ENCODE measurements at places on chromosomes 4 and X. TPM values are rescaled to one million over a fixed set of nuclear protein-coding genes. Genes with fewer than 3 reads are reported as not detected.

DNA sequence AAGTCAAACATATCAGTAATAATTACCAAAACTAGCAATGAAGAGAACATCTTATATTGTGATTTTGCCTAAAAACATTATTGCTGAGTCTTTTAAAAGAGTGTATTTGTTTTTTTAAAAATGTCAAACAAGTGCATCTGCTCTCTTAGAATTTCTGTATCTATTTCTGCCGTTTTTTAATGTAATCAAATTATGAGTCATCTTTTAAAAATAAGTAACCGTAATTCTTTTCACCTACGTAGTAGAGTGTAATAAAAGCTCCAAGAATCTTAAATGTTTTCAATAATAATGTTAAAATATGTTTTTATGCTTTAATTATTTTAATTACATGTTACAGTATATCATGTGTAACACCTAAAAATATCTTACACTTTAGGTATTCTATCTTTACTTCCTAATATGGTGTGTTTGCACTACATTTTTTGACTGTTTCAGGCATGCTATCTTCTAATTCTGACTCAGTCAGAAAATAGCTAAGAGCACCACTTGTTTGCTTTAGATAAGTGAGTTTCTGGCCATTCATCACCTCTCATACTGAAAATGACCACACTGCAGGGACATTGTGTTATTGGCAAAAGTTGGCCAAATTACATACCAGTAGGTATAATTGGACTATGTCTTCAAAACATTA, 368.5 kb downstream of the PCDH7 start:
- DNase-seq = no peak

GRCh38 chr4:1356181-1356998, 9.4 kb downstream of the UVSSA start:
- peak; percentile 68 for DNase-seq

DNA sequence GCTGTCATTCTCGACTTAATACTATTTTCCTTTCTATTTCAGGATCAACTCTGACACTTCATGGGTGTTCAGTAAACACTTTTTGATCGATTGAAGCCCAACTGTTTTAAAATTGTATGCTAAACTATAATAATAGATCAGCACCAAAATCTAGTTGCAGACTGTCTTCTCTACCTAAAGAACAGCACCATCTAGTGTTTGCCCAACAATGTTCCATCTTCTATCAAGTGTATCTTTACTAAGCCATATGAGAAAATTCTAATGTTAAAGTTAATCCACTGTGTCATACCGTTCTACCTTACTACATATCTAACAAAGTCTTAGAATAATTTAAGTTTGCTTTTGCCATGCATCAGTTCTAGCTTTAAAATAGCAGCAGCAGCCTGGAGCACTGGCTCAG, 113.0 kb upstream of the PRDX4 start:
- DNase-seq = no peak

- DNase-seq = peak; percentile 9
Observed at GRCh38 chrX:51891821-51892551, 1.4 kb upstream of the MAGED1 start.

BRS3 gene
- total RNA-seq = not detected

- no peak for DNase-seq
Observed at GRCh38 chrX:6283826-6284225, 55.2 kb upstream of the NLGN4X start.

DNA sequence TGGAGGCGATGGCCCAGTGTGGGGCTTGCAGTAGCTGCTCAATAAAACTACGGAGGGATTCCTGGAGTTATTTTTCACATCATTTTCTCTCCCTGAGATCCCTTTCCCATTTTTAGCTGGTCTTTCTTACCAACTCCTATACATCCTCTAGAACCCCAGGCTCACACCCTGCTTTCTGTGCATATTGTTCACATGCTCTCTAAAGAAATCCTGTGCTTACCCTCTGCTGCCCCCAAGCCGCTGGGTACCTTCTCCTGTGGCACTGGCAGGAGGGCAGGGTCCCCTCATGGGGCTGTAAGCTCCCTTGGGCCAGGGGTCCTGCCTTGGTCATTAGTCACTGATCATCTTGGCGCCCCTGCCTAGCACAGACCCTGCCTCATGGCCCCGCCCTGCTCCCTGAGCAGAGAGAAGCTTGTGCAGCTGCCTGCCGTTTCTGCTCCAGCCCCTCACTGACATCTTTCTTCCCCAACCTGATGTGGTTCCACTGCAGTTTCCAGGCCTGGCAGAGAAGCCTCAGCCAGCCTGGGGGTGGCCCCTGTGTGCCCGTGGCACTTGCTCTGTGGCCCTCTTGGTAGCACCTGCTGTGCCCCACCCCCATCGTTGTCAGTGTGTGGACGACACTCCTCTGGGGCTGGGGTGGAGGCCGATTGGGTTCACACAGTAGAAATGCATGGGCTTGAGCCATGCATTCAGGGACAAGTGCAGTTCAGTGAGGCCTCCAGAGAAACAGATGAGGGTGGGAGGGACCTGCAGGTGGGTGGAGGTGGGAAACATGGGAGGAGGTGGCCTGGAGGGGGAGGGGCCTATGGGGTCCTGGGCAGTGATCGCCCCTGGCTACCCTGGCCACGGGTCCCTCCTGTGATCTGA, 69.5 kb downstream of the WFS1 start:
- DNase-seq = no peak

DNA sequence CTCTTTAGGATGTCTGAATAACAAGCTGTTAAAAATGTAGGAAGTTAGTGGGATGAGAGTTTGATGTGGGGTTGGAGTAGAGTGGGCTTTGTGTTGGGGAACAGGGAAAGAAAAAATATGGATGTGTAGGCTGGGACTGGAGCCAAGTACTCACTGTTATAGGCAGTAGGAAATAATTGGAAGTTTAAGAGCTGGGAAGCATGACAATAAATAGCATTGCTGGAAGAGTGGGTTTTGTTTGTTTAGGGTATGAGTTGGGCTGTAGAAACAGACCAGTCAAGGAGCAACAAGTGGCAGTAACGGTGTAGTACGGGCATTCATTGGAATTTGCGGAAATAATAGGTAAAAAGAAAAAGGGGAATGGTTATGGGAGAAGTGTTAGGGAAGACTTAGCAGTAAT, 81.6 kb downstream of the KDM6A start:
- DNase-seq = peak; percentile 39

DNA sequence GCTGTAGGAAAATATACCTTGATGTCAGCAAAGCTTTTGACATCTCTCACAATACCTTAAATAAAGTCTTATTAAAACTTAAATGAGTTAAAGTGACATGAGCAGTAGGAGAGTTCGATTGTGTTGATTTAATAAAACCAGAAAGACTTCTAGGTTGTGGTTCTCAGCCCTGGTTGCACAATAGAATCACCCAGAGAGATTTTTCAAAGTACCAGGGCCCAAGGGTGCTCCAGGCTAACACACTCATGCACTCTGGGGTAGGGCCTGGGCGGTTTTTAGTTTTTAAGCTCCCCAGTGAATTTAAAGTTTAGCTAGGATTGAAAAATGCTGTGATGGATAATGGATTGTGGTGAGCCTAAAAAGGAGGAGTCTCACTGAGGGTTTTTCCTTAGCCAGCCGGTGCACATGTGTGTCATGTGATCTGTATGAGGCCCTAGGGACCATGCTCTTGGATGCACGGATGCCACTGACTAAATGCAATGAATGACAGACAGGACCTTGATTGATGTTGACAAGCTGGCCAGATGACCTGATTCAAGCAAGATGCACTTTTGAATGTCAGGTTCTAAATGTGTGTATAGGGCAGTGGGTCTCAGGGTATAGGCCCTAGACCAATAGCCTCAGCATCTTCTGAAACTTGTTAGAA, 185.0 kb downstream of the PTTG2 start:
- DNase-seq = no peak

DNA sequence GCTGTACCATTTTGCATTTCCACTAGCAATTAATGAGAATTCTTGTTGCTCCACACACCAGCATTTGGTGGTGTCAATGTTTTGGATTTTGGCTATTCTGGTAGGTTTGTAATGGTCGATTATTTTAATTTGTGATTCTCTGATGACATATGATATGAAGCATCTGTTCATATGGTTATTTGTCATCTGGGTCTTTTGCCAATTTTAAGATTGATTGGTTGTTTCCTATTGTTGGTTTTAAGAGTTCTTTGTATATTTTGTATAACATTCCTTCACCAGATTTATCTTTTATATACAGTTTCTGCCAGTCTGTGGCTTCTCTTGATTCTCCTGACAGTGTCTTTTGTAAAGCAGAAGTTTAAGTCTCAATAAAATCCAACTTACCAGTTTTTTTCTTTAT, 18.5 kb upstream of the BDH2 start:
- no peak for DNase-seq

- DNase-seq = no peak
Observed at GRCh38 chrX:23819385-23820234, 36.6 kb downstream of the SAT1 start.

DNA sequence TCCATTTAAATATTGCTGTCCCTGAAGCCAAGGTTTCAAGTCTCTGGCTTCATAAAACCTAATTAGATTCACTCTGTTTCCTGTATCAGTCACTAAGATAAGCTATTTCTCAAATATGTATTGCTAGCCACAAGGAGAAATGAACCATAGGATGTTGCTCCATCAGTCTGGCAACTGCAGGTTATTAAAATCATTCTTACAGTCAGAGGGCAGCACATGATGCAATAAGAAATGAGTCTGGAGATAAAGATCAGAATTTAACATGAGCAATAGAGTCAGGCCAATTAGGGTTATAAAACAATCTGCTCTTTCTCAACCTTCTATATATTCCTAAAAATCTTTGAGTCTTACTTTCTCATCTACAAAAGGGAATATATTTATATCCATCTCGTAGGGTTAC, 7.2 kb downstream of the PRKG2 start:
- DNase-seq = no peak

- DNase-seq = no peak
Observed at GRCh38 chrX:48904626-48905025, 6.8 kb downstream of the SLC35A2 start.

DNA sequence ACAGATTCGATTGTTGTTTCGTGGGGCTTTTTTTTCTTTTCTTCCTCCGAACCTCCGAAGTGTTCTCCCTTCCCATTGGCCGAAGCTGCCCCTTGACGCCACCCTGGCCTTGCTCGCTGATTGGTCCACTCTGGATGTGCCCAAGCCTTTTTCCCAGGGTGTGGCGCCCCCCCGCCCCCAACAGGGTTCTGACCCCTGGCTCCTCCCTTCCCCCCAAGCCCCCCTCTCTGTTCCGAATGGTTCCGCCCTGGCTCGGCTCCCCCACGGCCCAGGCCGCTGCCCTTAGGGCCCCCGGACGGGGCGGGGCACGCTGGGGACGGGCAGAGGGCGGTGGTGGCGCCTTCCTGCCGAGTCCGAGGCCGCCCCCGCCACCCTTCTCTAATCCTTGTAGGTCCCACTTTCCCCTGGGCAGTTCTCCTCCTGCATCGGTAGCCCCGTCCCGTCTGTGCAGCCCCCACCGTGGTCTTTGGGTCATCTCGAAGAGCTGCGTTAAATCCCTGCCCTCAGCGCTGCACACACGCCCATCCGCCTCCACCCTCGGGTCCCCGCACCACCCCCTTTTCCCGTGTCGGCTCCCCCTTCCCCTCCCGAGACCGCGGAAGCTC, 25.5 kb downstream of the UTP14A start:
- DNase-seq = peak; percentile 88

- no peak for DNase-seq
Observed at GRCh38 chrX:147917700-147918695, 6.3 kb downstream of the FMR1 start.

DNA sequence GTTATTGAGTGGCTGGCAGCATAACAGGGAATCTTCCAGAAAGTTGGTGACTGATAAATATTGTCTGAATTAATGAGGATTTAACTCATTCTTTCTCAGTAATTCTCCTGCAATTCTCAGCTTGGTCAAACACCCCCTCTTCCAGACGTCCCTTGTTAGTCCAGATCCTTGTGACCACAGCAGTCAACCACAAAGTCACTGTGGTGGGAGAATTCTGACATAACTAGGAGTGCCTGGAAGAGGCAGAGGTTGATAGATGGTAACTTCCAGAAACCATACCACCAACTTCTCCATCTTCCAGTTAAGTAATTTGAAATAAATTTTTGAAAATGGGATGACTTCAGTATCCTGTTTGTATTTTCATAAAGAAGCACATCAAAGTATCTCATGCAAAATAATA, 90.1 kb downstream of the CEP44 start:
- DNase-seq = no peak

GRCh38 chrX:19723427-19723826, 164.0 kb downstream of the SH3KBP1 start:
- no peak for DNase-seq

- no peak for DNase-seq
Observed at GRCh38 chr4:184237612-184238011, 19.9 kb upstream of the ENPP6 start.

DNA sequence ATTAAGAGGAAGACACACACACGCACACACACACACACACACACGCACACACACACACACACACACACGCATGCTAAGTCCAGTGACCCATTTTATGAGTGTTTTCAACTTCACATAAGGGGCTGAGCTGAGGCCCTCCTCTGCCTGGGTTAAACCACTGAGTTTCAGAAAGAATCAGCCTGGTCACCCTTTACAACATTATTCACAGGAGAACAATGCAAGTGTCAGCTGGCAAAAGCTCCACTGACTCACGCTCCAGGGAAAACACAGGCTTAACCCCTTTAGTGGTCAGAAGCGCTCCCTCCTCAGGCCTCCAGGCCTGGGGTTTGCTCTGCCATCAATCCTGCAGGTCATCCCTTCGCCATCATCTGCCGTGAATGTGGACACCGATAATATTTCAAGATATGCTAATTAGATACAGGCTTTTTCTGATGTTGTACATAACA, 46.9 kb downstream of the ACOX3 start:
- peak; percentile 82 for DNase-seq

SYTL4 gene
- total RNA-seq = 13.3 TPM

MAGEA8 gene
- total RNA-seq = not detected

- no peak for DNase-seq
Observed at GRCh38 chrX:1885116-1885515, 270.3 kb downstream of the ASMT start.

ARMCX4 gene
- total RNA-seq = 16.0 TPM

GRCh38 chr4:7581477-7581876, 146.7 kb upstream of the PSAPL1 start:
- DNase-seq = peak; percentile 90

- DNase-seq = no peak
Observed at GRCh38 chrX:63739885-63740284, 45.1 kb downstream of the ARHGEF9 start.

Measured in kidney (tissue), 22 donors.